ENCODE measurements at places on chromosomes 1 and 21. TPM values are rescaled to one million over a fixed set of nuclear protein-coding genes. Genes with fewer than 3 reads are reported as not detected.

The RNU1-1 gene
- total RNA-seq: 3,807 TPM

The COL9A2 gene
- 0.78 TPM for total RNA-seq

The OR10J1 gene
- total RNA-seq: not detected

The CHD5 gene
- 0.28 TPM for total RNA-seq

The EDN2 gene
- total RNA-seq: 1.8 TPM

The OR2L13 gene
- not detected for total RNA-seq
